ENCODE measurements at places on chromosomes 16 and 17.

DNA sequence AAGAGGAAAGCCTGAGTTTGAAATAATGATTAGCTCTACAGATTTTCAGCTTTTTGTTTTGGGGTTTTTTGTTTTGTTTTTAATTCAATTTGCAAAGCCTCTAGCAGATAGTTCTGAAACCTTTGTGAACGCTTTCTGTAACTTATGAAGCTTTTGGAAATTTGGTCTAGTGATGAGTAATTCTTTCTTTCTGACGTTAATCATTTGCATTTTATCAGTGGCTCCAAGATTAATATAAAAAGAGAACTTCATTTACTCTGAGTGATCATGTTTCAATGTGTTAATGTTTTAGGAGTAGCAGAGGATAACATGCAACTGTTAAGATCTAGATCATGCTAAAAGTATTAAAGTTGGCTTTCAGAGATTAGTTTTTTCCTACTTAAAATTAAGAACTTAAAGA is 160.3 kb upstream of the TBX2 start:
- DNase-seq, result no peak

DNA sequence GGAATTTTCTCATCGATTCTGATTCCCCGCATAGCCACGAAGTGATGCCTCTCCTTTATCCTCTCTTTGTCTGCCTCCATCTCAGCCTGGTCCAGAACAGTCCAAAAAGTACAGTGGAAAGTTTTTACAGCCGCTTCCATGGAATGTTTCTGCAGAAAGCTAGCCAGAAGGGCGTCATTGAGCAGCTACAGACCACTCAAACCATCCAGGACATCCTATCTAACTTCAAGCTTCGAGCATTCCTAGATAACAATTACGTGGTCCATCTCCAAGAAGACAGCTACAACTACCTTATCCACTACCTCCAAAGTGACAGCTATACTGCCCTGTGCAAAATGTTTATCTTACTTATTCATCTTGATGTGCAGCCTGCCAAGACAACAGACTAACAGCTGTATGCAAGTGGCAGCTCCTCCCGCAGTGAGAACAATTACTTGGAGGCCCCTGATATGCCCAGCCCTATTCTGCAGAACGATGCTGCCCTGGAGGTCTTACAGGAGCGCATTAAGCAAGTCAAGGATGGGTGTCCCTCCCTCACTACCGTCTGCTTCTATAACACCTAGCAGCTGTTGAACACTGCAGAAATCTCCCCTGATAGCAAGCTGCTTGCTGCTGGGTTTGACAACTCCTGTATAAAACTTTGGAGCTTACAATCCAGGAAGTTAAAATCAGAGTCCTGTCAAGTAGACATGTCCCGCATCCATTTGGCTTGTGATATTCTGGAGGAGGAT is 38.9 kb downstream of the SLFN12L start:
- no peak for DNase-seq

DNA sequence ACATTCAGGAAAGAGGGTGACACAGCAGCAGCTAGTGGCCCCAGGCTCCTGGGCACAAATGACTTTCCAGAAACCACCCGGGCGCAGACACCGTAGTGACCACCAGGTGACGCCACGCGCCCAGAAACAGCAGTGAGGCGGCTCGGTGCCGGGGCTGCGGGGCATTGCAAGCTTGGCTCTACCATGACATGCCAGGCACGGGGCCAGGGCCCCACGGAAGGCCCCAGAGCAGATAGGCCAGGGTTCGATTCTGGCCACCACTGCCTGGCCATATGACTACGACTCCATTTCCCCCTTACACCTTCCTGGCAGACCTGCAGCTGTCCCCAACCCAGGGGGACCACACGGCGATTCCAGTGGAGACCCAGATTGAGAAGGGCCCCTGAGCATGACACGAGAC is 6.7 kb downstream of the RHBDF1 start:
- DNase-seq, result peak; percentile 74

GRCh38 chr17:45230787-45231480 is 9.2 kb downstream of the FMNL1 start:
- no peak for DNase-seq

- DNase-seq, result no peak
These were observed 152.9 kb upstream of the PLCG2 start for GRCh38 chr16:81626181-81626674.

DNA sequence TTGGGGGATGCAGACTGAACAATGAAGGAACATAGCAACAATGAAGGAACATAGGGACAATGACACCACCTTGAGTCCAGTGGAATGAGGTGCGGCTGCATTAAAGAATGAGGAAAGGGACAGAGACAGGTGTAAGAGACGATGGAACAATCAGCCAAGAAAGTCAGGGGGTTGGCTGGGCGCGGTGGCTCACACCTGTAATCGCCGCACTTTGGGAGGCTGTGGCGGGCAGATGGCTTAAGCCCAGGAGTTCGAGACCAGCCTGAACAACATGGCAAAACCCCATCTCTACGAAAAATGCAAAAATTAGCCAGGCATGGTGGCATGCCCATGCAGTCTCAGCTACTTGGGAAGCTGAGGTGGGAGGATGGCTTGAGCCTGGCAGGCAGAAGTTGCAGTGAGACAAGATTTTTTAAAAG is 13.6 kb upstream of the CBFB start:
- DNase-seq, result no peak

DNA sequence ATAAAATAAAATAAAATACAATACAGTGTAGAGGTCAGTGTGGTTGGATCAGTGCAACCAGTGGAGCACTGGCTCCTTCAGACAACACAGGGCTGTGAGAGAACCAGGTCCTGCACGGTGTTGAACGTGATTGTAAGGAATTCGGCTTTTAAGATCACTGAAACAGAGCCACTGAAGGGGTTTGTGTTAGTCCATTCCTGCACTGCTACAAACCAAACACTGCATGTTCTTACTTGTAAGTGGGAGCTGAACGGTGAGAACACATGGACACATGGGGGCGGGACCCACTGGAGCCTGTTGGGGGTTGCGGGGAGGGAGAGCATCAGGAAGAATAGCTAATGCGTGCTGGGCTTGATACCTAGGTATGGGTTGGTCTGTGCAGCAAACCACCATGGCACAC is 193.2 kb upstream of the AXIN2 start:
- no peak for DNase-seq

- no peak for DNase-seq
These were observed 183.0 kb downstream of the PHKB start for GRCh38 chr16:47644166-47644565.

GRCh38 chr17:77772461-77772897 is 186.0 kb upstream of the TNRC6C start:
- peak; percentile 50 for DNase-seq

DNA sequence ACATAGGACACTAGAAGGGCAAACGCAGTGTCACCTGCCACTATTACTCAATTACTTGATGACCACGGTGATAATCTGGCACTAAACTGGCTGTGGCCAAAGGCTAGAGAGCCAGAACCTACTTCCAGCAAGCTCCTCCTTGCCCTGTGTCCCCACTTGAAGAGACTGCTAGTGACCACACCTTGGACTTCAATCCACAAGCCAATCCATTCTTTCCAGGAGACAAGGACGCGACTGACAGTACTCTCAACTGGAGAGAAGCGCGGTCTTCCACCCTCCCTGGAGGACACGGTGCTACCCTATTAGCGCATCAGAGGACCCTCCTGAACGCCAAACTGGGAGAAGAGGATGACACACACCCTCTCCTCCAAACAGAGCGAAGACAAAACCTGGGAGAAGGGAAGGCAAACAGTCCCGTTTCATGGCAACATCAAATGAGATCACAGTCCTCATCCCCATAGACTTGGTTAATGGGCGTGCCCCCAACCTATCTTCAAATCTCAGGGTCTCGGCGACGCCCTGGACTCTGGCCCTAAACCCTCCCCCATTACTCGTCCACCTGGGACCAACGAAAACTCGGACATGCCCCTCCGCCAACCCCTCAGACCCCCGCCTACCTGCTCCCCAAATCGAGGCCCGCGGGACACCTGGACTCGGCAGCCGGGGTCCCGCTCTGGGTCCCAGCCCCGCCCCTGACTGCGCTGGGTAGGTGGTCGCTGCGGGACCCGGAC is 508 bp downstream of the FLCN start:
- no peak for DNase-seq

- no peak for DNase-seq
These were observed 18.0 kb downstream of the ADAM11 start for GRCh38 chr17:44776628-44777393.

DNA sequence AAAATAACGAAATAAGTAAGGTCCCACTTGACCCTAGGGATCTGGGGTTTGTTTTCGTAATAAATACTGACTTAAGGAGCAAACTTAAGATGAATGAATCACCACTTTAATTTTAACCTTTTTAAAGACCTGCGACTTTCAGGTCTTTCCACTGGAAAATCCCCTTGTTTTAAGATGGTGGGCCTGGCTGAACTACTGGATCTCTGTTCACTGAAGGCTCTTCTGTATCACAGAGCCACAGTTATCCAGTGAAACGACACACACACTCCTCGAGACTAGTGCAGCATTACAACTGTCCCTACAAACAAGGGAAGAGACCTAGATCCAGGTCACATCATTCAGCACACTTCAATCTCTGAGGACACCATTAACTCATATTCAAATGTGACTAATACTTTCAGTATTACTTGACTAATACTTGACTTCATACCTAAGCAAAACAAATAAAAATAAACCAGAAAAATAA is 299.0 kb downstream of the CEP112 start:
- DNase-seq, result no peak

- DNase-seq, result no peak
These were observed 67.8 kb upstream of the FA2H start for GRCh38 chr16:74842413-74842812.

- DNase-seq, result no peak
These were observed 28.2 kb upstream of the ZC3H18 start for GRCh38 chr16:88541831-88542616.

Measured in stimulated activated naive CD4-positive, alpha-beta T cell (primary cell).